ENCODE measurements at places on chromosomes 5 and 9.

DNA sequence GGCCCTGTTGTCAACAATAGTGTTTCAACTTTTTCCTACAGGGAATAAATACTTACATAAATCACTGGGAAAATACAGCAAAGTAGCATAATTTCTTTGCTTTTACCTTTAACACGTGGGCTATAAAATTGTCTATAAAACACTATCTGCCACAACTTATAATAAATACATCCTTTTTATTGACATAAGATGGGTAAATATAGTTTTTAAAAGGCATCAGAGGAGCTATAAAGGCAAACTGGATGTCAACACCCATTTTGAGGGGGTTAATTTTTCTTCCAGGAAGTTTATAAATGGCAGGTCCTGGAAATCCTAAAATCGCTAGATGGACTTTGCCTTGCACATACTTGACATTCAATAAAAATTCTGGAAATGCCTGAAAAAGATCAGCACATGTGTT, 358.0 kb downstream of the PDE4D start:
- DNase-seq = no peak

DNA sequence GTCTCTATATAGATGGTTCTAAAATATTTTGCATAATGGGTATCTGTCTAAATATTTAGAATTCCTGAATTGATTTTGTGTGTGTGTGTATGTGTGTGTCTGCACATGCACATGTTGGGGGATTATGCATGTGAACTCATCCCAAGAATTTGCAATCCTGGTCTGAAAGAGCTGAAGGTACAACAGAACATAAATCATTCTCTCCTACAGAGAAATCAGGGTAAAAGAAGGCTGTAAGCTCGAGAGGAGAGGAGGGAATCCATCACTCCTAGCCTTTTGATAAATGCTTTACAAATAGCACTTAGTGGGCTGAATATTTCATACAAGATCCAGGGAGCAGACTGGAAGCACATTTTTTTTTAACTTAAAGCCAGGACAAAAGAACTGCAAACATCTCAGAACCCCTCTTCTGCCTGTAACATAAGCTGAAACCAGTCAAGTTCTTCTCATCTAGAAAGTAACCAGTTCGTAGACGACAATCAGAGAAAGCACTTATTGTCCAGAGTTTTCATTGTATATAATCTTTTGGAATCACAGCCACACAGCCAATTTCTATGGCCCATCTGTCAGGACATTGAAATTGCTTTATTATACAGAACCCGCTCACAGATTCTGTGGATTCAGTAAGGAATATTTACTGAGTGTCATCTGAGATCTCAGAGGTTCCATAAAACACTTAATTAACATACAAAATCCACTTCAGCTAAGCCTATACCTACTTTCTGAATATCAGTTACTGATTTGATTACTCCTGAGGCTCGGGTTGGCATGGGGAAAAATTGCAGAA, 541.4 kb upstream of the ZNF462 start:
- DNase-seq = no peak

GRCh38 chr5:33816791-33817190, 75.0 kb downstream of the ADAMTS12 start:
- DNase-seq = no peak

GRCh38 chr9:92654481-92655301, 15.2 kb downstream of the IPPK start:
- DNase-seq = peak; percentile 90

Data from RWPE1 (cell line).